Activated CD4-positive, alpha-beta T cell treated with anti-CD3 and anti-CD28 coated beads, Interleukin-10, Interleukin-2, amounts not matched to agents 100 ng/mL and 50 ng/mL, durations not matched to agents 16 hours and 8 hours (primary cell): ENCODE measurements at places on chromosomes 12 and 14.
A peak's percentile ranks its signal among the peaks of the same experiment; 100 is the strongest.

GRCh38 chr14:103110681-103111231 is 12.5 kb upstream of the TNFAIP2 start:
- no peak for DNase-seq

- DNase-seq = no peak
Observed at GRCh38 chr12:110254971-110255540, 26.0 kb upstream of the ATP2A2 start.

DNA sequence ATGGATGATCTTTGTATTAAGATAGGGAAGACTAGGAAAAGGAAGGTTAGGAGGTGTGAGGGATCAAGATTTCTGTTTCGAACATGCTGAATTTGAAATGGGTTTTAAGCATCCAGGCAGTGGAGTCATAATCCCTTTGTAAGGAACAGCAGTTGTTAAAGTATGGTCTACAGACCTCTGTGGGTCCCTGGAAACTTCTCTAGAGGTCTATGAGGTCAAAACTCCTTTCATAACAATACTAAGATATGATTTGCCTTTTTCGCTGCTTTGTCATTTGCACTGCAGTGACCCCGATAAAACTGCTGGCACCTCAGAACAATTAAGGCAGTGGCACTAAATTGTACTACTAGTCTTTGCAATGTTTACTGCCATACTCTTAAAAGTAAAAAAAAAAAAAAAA is 1.5 kb downstream of the RAD51AP1 start:
- DNase-seq = peak; percentile 50

DNA sequence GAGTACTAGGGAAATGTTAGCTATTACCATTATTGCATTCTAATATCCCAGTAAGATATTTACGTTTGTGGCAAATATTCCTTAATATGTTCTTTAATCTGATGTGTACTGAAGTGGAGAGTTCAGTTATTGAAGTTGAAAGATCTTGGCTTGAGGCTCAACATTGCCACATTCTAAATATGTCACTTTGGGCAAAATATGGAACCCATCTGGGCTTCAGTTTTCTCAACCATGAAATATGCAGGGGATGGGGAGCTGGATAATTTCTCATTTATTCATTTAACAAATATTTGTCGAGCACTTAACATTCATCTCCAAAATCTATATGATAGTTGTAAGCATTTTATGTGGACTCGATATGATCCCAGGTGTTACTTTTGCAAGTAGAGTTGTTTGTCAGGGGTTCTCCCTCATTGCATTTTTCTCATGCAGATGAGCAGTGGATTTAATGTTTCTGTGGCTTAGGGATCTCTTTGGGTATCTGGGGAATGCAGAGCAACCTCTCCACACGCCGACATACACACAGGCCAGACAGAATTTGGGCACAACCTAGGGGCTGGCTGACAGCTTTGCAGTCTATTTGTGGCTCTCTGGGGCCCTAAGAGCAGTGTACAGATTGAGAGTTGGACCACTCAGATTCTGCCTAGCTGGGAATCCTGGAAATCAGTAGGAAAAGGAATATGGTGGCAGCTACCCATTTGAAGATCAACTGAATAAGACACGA is 26.6 kb upstream of the APPL2 start:
- no peak for DNase-seq

- no peak for DNase-seq
Observed at GRCh38 chr14:93049867-93050331, 65.8 kb downstream of the ITPK1 start.

DNA sequence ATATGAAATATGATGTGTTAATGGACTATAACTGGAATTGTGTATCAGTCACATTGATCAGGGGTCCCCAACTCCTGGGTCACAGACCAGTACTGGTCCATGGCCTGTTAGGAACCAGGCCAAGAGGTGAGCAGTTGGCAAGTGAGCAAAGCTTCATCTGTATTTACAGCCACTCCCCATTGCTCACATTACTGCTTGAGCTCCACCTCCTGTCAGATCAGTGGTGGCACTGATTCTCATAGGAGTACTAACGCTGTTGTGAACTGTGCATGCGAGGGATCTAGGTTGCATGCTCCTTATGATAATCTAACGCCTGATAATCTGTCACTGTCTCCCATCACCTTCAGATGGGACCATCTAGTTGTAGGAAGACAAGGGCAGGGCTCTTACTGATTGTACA is 72.3 kb downstream of the CDK17 start:
- no peak for DNase-seq
